GM23338 (cell line): ENCODE measurements at places on chromosomes 2 and 18. TPM values are rescaled to one million over a fixed set of nuclear protein-coding genes. Genes with fewer than 3 reads are reported as not detected.

The CRYBA2 gene
- total RNA-seq: not detected in 2 replicates

The LAMA3 gene
- total RNA-seq: 2.6 and 4.9 TPM in 2 replicates

The CD302 gene
- 1.9 and 2.4 TPM in 2 replicates for total RNA-seq

The ERFE gene
- 2.5 and 3.3 TPM in 2 replicates for total RNA-seq

The AFF3 gene
- total RNA-seq: 1.4 and 5.9 TPM in 2 replicates

The CD28 gene
- not detected in 2 replicates for total RNA-seq

The FAM110C gene
- 20.9 and 24.8 TPM in 2 replicates for total RNA-seq

The TSGA10 gene
- 6.4 and 9.9 TPM in 2 replicates for total RNA-seq

The SOX11 gene
- 26.3 and 26.5 TPM in 2 replicates for total RNA-seq

The EVX2 gene
- 0.03 and 0.04 TPM in 2 replicates for total RNA-seq

The MAP4K3 gene
- total RNA-seq: 80.9 and 90.7 TPM in 2 replicates

The UGT1A9 gene
- total RNA-seq: not detected in 2 replicates

The GAL3ST2 gene
- total RNA-seq: 0.24 and 1.5 TPM in 2 replicates

The INPP4A gene
- 36.9 and 42.3 TPM in 2 replicates for total RNA-seq

The TUBA4B gene
- total RNA-seq: 0.14 TPM in 1 of 2 replicates, not detected in the other

The GYPC gene
- 13.4 and 19.6 TPM in 2 replicates for total RNA-seq

The FEV gene
- not detected in 2 replicates for total RNA-seq

The TLX2 gene
- 0.21 TPM in 1 of 2 replicates, not detected in the other for total RNA-seq

The STAM2 gene
- 11.5 and 18.2 TPM in 2 replicates for total RNA-seq

The CCDC148 gene
- 0.16 and 1.2 TPM in 2 replicates for total RNA-seq

The SCYGR4 gene
- total RNA-seq: not detected in 2 replicates

The AGAP1 gene
- 25.1 and 27.9 TPM in 2 replicates for total RNA-seq

The C2orf80 gene
- total RNA-seq: 3.1 TPM in 1 of 2 replicates, not detected in the other

The HOXD9 gene
- not detected in 2 replicates for total RNA-seq

The IL36B gene
- total RNA-seq: not detected in 2 replicates

The LIMS1 gene
- 30.9 and 36.9 TPM in 2 replicates for total RNA-seq

The KCNF1 gene
- total RNA-seq: 0.70 and 1.5 TPM in 2 replicates

The AP1S3 gene
- total RNA-seq: 25.5 and 26.2 TPM in 2 replicates

The SIX3 gene
- 0.28 TPM in 1 of 2 replicates, not detected in the other for total RNA-seq

The DOK6 gene
- 0.35 and 0.42 TPM in 2 replicates for total RNA-seq

The C2orf72 gene
- 1.3 and 1.4 TPM in 2 replicates for total RNA-seq

The MC2R gene
- not detected in 2 replicates for total RNA-seq

The RGPD3 gene
- 0.28 and 0.50 TPM in 2 replicates for total RNA-seq

The UBXN2A gene
- total RNA-seq: 12.1 and 17.7 TPM in 2 replicates
